ENCODE measurements at places on chromosomes 2 and 18.

- DNase-seq = no peak
These were observed 117.3 kb upstream of the SERPINE2 start for GRCh38 chr2:224156436-224156835.

DNA sequence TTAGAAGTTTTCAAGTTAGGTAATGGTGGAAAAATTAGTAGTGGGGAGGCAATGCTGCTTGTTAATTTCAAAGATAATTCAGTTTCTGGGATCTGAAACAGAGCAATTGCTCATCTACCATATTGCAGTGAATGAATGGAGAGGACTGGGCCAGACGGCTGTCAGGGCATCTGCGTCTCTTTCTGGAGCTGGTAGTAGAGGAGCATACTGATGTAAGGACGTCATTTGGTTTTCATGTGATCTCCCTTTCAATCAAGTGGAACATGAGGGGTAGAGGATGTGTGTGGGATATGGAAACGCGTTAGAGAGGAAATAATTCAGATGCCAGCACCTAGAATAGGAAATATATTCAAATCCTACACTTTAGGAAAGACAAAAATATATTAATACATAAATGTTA is 490.3 kb downstream of the ADCYAP1 start:
- DNase-seq = no peak

DNA sequence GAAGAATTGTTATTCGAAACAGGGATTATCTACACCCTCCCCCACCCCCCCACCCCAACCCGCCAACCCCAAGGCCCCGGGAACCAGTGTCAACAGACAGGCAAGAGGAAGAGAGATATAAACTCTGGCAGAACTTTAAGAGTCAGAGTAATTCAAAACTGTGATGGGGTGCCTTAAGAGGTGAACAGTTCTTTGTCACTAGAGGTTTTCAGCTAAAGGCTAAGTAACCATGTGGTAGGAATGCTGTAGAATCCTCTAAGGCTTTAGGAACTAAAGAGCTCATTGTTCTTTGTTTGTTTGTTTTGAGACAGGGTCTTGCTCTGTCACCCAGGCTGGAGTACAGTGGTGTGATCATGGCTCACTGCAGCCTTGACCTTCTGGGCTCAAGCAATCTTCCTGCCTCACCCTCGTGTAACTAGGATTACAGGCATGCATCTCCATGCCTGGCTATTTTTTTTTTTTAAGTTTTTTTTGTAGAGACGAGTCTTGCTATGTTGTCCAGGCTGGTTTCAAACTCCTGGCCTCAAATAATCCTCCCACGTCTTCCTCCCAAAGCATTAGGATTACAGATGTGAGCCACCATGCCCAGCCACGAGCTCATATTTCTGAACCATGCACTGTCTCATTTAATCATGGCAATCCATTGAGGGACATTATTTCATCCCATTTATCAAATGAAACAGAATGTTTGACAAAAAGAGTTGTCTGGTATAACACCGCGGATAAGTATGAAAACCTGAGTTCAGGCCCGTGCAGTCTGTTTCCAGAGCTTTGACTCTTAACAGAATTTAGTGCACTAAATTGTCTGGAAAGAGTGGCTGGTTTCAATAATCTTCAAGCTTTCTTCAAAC is 20.8 kb upstream of the TMEM17 start:
- DNase-seq = no peak

GRCh38 chr2:101837354-101837753 is 139.8 kb downstream of the MAP4K4 start:
- DNase-seq = no peak

- DNase-seq = no peak
These were observed 47.3 kb upstream of the SERPINE2 start for GRCh38 chr2:224086226-224086914.
